ENCODE measurements at places on chromosomes 2 and 18.

GRCh38 chr2:238458651-238459050, 31.9 kb downstream of the ASB1 start:
- no peak for DNase-seq

GRCh38 chr2:69188182-69188900, 175.4 kb downstream of the ANTXR1 start:
- DNase-seq = no peak

- no peak for DNase-seq
These were observed 260.4 kb upstream of the SIX3 start for GRCh38 chr2:44680983-44681531.

DNA sequence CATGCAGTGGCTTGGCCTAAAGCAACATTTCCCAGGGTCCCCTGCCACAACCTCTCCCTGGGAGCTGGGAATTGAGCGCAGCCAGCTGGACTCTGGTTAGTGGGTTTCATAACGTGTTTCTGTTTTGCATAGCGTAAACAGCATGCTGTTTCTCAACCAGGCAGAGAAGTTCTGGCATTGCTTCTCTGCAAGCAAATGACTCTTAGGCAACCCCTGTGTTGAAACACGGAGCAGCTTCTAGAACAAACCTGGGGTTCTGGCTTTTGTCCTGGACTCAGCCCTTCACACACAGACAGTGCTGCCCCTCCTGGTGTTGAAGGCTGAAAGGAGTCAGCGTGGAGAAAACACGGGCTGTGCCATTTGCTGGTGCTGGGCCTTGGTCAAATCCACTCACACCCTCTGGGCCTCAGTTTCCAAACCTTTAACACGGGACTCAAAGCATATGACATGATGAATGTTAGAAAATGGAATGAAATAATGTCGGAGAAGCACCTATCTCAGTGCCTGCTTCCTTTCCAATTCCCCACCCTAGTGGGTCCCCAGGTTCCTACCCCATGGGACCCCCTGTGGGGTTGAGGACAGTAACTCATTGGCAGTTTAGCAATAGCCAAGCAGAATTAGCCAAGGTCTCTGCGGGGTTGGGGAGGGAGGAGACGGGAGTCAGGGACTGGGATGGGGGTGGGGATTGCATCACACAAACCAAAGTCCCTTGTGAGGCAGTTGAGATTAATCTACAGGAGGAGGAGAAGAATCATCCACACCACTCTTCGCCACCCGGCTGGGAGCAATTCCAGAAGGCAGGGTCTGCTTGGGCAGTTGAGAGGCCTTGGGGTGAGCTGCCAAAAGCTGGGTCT, 30.2 kb upstream of the IL1R2 start:
- DNase-seq = no peak

DNA sequence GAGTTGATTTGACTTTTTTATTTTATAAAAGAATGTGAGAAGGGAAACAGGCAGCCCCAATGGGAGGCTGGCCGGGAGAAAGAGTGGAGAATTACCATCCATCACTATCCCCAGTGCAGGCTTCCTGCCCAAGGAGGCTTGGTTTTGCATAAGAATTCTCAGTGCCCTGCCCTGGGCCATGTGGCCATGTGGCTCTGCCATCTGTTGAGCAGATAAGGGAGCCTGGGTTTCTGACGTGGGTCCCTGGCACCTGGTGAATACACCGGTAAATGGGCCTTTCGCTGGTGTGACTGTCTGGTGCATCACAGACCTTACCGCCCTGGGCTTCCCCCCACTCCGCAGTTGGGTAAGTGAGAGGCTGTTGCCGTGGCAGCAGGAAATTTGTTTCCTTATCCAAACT, 54.5 kb upstream of the TMEM163 start:
- no peak for DNase-seq

DNA sequence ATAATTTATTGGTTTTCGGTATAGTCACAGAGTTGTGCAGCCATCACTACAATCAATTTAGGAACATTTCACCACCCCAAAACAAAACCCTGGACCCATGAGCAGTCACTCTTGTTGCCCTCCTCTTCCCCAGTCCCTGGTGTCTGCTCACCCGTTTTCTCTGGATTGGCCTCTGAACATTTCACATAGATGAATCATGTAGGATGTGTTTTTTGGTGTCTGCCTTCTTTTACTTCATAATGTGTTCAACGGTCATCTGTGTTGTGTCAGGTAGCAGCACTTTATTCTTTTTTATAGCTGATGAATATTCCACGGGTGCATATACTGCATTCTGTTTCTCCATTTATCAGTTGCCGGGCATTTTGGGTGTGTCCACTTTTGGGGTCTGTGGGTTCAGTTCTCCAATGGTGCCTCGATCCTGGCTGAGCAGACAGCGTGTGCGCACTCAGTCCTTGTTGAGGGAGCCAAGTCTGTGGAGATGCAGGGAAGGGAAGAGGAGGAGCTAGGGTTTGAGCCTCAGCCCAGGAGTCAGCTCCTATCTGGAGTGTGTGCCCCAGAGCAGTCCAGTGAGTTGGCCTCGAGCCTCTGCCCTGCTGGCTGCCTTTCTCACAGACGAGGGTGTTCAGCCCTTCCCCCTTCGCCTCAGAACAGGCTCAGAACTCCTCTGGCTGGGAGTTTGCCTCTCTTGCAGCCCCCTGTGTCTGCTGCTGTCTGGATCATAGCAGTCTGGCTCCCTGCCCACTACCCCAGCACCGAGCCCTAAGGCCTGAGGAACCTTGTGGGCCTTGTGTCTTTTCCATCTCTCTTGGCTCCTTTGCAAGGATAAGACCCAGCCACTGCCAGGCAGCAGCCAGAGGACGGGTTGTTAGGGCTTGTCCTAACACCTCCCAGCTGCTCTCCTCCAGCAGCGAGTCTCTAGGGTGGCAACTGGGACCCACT, 18.0 kb downstream of the C2orf74 start:
- DNase-seq = no peak

DNA sequence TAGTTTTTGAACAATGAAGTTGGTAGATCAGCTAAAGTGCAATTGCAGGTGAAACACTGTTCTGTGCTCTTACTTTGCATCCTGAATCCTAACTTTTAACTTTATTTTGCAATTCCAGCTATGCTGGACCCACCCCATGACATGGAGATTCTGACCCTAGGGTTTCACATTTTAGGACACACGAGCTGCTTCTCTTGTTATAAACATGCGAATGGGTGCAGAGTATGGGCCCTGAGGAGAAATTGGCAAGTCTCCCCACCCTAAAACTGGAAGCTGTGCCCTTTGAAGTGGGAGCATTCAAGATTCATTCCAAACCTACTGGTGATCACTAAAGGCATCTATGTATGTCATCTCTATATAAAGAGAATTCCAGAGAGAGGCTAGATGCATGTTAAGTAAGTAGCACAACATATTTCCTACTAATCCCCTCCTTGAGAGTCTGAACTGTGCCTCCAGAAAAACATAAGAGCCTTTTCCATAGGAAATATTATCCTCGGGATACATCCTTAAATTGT, 794.3 kb upstream of the ZEB2 start:
- DNase-seq = no peak

DNA sequence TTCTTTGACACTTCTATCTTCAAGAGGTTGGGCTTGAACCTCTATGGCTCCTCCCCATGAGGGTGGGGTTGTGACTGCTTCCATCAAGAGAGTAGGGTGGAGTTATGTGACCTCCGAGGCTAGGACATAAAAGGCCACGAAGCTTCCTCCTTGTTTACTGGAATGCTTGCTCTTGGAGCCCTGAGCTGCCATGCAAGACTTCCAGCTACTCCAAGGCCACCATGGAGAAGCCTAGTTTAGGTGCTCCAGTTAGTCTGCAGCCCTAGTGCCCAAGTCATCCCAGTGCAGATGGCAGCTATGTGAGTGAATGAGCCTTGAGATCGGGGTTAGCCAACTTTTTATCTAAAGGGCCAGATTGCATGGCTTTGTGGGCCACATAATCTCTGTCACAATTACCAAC, 2.4 kb upstream of the MERTK start:
- no peak for DNase-seq

- no peak for DNase-seq
These were observed 81.3 kb downstream of the KCNF1 start for GRCh38 chr2:10993001-10993481.

GRCh38 chr2:127100251-127101047, 6.5 kb downstream of the BIN1 start:
- DNase-seq = no peak

- no peak for DNase-seq
These were observed 8.0 kb downstream of the NGEF start for GRCh38 chr2:233005096-233005495.

DNA sequence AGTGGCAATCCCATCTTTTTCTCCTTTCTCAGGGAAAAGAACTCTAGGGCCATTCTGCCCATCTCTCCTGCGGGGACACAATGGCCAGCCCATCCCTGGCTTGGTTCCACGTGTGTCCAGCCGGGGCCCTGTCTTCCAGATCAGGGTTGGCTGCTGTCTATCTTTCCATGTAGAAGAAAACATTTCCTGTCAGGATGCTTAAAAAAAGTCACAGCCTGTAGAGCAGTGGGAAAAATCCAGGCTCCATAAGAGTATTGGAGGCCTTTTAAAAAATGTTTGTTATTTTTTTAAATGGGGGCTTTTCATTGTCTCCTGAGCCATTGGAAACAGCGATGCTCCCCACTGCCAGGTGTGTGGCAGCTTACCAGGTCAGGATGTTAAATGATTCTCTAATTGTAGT, 105.6 kb downstream of the TGFA start:
- no peak for DNase-seq

- no peak for DNase-seq
These were observed 97.2 kb downstream of the RAB3GAP1 start for GRCh38 chr2:135149251-135149650.

GRCh38 chr18:43303376-43303775, 26.1 kb upstream of the SYT4 start:
- no peak for DNase-seq

- no peak for DNase-seq
These were observed 889 bp downstream of the ZC3H15 start for GRCh38 chr2:186486651-186487647.

DNA sequence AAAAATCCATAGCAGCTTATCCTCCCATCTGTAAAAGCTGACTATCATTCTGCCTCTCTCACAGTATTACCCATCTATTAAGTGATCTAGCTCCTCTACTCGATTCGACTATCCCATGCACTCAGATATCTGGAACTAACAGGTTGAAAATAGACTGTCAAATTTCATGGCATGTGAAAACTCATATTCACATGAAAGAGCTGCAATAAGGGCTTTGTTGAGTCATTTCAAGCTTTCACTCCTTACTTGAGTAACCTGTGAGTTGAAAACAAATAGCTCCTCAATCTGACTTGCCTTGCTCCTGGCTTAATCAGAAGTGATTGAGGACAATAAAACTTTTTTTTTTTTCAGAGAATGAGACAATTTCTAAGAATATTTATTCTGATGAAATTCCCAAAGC, 192.4 kb upstream of the ERBB4 start:
- no peak for DNase-seq

GRCh38 chr18:45106331-45106774, 425.7 kb downstream of the SETBP1 start:
- DNase-seq = no peak

GRCh38 chr2:101980368-101980767, 11.4 kb upstream of the IL1R2 start:
- no peak for DNase-seq

DNA sequence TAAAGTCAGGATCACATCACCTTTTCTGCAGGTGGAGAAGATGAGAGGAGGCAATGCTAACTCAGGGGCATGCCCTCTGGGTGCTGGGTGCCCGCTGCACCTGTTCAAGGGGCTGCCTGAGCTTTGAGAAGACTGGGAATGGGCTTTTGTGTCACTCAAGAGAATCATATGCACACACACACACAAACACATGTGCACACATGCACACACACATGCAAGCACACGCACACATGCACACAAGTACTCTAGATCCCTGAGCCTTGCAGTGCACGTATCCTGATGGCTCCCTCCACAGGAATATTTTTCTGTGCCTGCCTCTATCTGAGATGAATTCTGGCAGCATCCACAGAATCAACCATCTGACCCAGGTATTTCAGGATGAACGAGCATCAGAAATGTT, 110.0 kb upstream of the TEX51 start:
- no peak for DNase-seq

DNA sequence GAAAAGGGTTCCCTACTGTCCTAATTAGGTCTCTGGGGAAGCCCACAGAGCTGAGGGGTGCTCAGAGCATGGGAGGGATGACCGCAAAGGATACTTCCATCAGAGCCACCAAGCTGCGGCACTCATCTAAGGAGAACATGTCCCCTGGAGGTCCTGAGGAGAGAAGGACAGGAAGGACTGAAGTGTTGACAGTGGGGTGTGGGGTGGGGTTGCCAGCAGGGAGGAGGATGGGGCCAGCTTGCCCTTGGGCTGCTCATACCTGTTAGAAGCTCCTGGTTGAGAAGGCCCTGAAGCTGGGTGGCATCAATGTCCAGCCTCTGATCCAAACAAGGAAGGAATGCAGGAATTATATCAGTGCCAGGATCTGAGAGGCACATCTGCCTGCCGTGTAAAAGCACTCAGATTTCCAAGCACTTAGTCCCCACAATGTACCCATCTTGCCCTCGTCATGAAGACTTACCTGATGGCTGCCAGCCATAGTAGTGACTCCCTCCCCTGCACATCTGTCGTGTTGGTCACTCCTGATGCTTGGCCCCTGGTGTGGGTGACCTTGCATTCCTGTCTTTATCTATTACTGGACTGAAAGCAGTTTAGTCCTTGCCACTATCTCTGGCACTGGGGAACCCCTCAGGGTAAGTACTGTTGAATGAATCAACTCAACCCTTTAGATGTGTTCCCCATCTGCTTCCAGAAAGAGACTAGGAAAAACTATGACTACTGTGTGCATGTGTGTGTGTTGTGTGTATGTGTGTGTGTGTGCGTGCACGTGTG, 68.9 kb downstream of the CAPN13 start:
- DNase-seq = no peak

- no peak for DNase-seq
These were observed 25.4 kb upstream of the DUSP2 start for GRCh38 chr2:96170626-96171025.

- DNase-seq = no peak
These were observed 3.5 kb downstream of the GDF7 start for GRCh38 chr2:20670315-20671035.

DNA sequence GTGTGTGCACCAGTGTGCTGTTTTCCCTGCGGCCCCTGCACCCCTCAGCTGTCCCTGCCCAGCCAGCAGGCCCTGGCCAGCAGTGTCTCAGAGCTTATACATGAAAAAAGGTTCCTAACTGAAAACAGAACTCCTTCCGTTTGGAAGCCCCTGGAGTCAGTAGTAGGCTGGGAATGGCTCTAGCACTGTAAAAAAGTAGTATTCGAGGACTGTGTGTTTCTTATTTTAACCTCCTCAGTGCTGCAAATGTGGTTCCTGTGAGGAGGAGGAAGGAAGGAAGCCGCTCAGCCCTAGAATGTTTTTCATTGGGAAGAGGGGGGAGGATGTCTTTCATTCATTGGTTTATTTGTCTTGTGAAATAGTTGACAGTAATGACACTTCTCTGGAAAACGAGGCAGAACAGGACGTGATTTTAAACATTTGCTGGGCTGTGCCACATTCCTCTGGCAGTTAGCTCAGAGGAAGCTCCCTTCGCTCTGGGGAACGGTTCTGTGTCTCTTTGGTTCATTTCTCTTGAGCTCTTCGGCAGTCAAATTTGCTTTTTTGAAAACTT, 103.5 kb downstream of the SPTBN1 start:
- no peak for DNase-seq

All from activated T-helper 1 cell treated with Interleukin-2 at 50 U/mL for 16 hours (primary cell).